ENCODE measurements at places on chromosomes 3 and 15.
A peak's percentile ranks its signal among the peaks of the same experiment; 100 is the strongest.

DNA sequence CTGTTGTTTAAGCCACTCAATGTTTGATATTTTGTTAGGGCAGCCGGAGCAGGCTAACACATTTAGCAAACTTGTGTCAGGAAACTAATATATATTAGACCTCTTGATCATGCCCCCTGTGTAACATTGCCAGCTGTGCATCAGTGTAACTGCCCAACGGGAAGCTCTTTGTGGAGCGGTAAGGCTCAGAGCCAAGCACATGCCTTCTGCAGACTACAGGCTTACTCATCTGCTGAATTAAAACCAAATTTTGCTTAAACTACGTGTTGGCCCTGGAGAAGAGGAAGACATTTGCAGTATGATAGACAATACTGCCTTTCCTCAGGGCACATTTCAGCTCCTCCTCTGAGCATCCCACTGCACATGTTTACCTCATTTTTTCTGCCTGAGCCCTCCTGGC, 50.5 kb upstream of the KCNMB2 start:
- no peak for DNase-seq

- peak; percentile 69 for DNase-seq
Observed at GRCh38 chr3:46368569-46368968, 2.2 kb upstream of the CCR5 start.

DNA sequence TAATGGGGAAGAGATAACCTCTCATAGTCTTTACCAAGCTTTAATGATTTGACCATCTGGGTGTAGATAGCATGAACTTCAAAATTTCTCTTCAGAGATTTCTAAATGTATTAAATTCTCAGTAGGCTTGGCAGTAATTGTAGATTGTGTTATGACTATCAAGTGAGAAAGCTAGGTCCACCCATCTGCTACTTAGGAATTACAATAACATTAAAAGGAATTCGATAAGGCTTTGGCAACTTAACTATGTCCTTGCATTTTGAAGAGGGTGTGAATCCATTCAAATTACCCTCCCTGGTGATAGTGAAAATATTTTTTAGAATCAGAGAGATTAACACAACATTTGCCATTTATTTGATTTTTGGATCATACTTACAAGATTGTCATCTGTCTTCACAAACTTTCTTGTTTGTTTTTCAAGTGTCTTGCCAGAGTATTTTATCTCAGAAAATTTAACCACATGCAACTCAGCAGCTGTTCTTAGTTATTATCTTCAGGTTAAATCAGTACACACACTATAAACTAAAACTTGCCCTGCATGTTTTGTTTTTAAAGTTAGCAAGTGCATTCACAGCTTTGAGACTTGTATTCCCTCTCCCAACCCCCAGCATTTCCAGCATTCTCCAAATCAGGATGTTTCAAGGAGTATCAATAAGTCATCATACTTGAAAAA, 69.6 kb upstream of the COL8A1 start:
- no peak for DNase-seq

GRCh38 chr3:188401244-188401993, 247.5 kb downstream of the LPP start:
- DNase-seq = no peak

- DNase-seq = no peak
Observed at GRCh38 chr3:52049503-52049902, 6.9 kb downstream of the DUSP7 start.

GRCh38 chr15:41544650-41545015, 576 bp upstream of the RPAP1 start:
- DNase-seq = no peak

DNA sequence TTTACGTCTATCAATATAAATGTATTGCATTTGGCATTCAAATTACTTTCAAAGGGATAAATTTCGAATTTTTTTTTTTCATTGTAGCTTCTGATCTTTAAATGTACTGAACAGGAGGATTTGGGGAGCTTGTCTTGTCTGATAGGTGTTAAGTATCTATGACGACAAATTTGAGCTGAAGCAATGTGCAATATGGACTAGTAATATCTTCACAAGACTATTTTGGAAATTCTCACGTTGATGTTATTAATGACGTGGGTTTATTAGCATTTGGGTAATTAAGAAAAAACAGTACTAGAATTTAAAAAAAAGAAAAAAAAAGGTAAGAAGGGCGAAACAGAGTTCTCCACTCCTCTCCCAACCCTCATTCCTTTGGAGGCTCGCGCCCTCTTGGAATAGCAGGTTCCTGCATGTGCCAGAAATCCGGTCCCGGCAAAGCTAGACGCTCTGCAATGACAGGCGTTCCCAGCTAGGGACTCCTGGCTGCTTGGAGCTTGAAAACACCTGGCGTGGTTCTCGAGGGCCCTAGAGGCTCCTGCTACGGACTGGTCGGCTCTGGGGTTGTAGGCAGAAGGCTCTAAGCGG, 648 bp upstream of the P2RY1 start:
- no peak for DNase-seq

- no peak for DNase-seq
Observed at GRCh38 chr15:75368689-75369239, 357 bp upstream of the MAN2C1 start.

DNA sequence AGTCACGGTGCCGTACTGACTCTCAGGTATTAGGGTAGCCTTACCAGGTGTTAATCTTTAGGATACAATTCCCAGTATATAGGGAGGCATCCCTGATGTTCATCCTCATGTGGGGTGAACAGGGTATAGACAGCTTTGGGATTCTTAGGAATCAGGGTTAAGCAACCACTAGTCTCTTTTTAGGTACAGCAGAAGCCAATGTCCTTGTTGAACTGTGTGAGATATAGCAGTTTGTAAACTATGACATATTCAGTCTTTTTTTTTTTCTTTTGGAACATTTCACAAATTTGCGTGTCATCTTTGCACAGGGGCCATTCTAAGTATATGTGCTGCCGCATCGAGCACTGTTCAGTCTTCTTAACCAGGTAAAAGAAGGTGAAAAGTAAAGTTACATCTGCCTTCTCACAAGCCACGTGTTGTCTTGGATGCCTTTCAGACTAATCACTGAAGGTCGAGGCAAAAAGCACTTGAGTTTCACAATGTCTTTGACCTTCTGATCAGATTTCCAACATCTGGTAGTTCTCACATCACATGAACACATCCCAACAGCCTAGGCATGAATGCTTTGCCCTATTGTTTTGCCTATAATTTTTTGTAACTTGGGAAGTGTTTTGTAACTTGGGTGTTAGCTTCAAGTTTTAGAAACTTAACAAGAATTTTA, 17.2 kb downstream of the TSEN2 start:
- no peak for DNase-seq

DNA sequence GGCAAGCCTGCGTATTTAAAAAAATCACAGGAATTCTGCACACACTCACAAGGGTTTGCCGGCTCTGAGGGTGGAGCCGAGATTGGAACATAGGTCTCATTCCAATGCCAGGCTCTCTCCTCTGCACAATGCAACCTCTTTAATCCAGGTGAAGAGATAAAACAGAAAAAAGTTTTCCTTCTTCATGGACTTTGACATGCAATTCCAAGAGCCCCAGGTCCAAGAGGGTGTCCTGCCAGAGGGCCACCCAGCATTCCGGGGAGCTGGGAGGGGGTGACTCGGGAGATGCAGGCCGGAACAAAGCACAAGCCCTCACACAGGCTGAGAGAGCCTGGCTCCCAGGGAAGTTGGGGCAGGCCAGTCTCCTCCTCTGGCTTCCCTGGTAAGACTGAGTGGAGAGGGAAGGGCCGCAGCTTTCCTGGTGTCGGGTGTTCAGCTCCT, 6.7 kb upstream of the SLC12A8 start:
- DNase-seq = no peak

DNA sequence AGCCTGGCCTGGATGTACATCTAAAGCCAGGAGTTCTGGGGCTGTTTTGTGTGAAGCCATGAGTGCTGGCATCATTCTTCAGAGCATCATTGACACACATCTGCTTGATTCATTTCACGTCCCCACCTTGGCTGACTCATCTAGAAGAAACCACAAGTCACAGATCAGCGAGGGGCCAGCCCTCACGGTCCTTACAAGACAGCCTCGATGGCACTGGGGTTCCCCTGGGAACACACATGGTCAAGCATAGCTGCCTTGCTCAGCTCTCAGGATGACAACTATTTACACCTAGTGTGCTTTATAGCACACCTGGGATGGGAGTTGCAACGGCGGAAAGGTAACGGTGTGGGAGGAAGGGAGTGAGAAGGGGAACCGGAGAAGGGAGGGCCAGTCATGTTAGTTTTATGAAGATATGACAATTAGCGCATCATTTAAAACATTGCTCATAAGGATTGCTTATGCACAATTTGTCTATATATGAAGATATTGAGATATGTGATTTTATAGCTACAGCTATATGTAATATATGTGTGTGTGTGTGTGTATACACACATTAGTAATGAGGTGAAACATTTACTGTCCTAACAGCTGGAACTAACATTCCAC, 227.1 kb downstream of the RPLP1 start:
- DNase-seq = no peak

DNA sequence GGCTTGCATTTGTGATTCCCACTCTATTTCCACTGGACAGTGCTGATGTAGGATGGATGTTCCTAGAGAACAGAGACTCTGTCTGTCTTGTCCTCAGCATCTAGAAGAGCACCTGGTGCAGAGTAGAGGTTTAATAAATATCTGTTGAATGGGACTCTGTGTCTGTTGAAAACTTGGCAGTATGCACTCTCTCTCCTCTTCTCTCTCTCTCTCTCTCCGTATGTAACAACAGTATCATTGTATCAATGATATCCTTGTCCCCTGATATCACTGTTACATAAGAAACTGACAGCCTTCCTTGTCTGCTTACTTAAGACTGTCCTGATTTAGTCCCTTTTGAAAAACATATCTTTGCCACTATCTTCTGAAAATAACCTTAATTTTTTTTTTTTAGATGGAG, 24.3 kb upstream of the MGLL start:
- no peak for DNase-seq

DNA sequence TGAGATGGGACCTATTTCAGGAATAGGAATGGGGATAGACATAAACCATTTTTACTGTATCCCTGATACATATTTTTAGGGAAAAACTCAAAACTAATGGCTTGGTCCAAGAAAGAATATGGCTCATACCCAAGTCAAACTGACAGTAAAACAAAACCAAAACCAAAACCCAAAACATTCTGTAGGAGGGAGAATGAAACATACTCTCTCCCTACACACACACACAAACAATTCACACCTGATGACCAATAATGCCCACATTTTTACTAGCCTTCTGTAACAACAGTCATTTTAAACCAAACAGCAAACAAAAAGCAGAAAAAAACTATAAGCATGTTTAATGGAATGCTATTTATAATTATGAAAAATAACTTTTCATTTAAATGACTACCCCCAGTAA, 74.9 kb downstream of the NBEAL2 start:
- no peak for DNase-seq

GRCh38 chr3:161406594-161407555, 35.6 kb upstream of the SPTSSB start:
- DNase-seq = no peak

DNA sequence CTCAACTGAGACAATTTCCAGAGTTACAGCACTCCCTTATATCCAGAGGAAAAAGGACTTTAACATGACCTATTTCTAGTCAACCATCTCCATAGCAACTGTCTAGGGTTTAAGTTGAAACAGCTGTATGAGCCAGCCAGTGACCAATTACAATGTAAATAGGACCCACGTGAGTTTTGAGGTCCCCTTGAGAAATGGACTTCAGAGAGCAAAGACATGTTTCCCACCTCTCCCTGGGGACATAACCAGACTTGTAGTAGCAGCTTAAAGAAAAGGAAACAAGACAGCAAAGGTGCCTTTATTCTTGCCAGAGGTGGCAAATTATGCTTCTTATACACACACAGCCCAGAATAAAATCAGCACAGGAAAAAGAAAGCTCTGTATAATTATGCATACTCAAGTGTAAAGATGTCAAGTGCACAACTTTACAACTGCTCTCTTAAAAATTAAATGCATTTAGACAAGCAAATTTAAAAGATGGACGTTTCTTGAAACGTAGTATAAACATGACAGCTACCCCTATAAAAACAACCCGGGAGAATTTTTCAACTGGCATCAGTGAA, 40.2 kb downstream of the SUMF1 start:
- no peak for DNase-seq

GRCh38 chr15:99118801-99119546, 14.1 kb downstream of the SYNM start:
- DNase-seq = no peak

DNA sequence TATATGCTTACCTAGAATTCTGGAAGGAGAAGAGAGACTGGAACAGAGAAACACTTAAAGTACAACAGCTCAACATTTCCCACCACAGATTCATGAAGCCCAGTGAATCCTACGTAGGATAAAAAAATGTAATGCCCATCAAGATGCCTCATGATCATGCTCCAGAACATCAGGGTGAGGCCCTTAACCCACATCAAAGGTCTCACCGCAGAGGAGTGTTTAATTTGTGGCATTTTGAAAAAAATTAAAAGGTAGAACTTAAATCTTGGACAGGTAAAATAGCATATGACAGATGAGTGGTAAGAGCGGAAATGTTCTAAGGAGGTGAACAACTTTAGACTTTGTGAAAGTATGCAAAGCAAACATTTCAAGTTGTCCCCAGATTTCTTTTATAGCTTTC, 9.7 kb upstream of the SLC6A20 start:
- DNase-seq = no peak

GRCh38 chr3:126752303-126753190, 48.5 kb downstream of the CHCHD6 start:
- no peak for DNase-seq

DNA sequence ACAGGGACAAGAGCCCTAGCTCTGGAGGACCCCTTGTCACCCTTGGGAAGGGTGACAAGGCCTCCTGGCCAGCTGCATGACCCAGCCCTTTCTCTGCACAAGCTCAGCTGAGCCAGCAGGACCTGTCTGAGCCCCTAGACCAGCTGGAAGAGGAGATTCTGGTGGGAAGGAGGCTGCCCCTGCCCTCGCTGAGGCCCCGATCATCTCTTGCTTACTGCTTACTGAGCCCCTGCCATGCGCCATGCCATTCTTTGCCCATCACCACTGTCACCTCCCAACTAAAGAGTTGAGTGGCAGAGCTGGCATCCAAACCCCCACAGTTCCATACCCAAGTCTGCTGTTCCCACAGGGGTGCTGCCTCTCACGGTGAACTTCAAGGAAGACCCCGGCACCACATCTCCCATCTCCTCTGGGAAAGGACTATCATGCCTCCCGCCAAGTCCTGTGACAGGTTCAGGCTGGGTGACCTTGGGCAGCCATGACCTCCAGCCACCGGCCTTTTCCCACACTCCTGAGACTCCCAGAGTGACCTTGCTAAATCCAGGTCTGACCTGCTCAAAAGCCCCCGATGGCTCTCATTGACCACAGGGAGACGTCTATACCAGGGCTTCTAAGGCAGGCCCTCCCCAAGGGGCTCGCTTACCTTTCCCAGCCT, 34.0 kb downstream of the ACSBG1 start:
- no peak for DNase-seq

Data from SIG-M5 (cell line).